ENCODE measurements at places on chromosomes 3 and 15.

DNA sequence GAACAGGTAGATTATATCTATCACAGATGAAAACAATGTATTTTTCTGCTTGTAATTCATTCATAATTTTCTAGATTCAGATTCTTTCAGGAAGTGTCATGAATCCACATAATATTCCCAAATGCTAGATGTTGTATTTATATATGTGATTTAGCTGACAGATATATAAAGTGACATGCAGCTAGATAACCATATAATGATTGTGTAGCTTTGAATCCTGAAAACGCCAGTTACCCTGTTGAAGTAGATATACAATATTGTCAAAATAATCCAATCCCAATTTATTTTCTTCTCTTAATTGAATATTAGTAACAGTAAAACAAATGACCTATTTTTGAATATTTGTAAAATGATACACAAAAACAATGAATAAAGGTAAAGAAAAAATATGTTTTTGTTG lies 738.4 kb downstream of the CADM2 start:
- DNase-seq: no peak

GRCh38 chr3:150419076-150419868 lies 11.2 kb downstream of the TSC22D2 start:
- DNase-seq: no peak

- DNase-seq: peak; percentile 22
Measured at GRCh38 chr3:151404316-151404715, 19.8 kb upstream of the P2RY12 start.

GRCh38 chr3:4309491-4310128 lies 6.4 kb downstream of the SETMAR start:
- no peak for DNase-seq

- peak; percentile 12 for DNase-seq
Measured at GRCh38 chr3:169846458-169847193, 23.1 kb downstream of the LRRC31 start.

- DNase-seq: no peak
Measured at GRCh38 chr3:110323349-110323748, 748.3 kb upstream of the NECTIN3 start.

DNA sequence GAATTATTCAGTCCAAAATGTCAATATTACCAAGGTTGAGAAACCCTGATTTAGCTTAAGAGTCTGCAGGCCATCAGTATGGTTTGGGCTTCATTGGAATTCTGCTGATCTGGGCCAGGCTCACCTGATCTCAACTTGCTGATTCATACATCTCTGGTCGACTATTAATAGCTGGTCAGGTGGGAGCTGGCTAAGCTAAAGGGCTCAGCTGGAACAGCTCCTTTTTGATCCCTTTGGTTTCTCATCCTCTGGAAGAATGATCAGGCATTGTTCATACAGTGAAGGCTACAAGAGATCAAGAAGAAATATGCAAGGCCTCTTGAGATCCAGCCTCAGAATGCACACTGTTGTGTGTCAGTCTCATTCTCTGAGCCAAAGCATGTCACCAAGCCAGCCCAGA lies 123.3 kb upstream of the MME start:
- no peak for DNase-seq

GRCh38 chr3:116524453-116525210 lies 79.3 kb upstream of the LSAMP start:
- no peak for DNase-seq

DNA sequence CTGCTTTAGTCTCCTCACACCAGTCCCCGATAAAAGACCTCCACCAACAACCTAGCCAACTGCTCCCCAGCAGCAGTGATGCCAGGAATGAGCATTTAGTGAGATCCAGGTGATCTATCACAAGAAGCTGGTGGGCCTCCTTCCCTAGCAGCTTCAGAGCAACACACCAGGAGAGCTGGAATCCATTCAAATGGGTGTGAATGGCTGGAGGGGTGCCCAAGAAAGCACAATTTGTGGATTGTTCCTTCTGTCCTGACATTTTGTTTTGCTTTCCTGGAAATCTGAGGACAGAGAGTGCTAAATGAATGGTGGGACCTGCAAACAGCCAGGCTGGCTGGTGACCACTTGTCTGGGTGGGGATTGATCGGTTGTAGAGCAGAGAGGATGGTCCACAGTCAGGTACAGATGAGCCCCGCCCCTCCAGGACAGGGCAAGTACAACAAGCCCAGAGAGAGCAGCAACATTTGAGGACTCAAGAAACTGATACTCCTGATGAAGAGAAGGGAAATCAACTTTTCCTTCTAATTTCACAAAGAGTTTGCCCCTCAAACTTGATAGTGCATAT lies 316.8 kb downstream of the VPS13C start:
- DNase-seq: no peak

- no peak for DNase-seq
Measured at GRCh38 chr3:17259685-17260084, 374.9 kb downstream of the PLCL2 start.

DNA sequence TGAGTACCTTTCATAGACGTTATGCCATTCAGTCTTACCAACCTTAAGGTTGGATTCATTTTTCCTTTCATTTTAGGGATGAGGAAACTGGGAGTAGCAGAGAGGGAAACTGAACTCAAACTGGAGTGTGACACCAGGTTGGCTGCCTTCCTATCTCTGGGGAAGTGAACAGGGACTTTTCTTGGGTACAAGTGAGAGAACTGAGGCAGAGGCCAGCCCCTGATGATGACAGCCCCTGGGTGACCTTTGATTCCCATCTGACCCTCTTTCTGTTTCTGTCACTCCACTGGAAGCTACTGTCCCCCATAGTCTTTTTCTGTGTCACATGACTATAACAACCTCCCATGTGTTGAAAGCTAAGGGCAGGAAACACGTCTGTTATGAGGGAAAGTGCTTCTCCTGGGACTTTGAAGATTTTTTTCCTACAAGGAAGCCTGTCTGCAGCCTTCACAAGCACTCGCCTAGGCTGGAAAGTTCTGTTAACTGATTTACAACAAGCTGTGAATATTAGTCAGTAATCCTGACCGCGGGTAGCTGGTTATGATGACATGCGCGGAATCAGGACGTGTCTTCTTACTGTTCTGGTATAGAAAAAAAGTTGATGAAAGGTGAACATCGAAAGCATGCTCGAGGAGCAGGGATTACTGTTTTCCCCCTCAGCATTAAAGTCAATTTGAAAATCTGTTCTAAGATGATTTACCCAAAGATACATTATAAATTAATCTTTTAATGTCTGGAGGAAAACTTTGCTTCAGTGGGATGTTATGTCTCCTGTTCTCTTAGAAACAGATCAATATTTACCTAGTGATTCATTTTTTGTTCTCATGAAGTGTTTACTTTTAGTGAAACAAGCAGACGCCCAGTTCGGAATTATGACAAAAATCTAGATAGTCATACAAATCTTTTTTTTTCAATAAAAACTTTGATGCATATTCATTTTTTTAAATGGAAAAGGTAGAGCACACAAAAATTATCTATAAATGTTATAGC lies 31.5 kb downstream of the ABHD2 start:
- DNase-seq: peak; percentile 80

GRCh38 chr3:184455991-184456390 lies 76.1 kb downstream of the CHRD start:
- DNase-seq: no peak

GRCh38 chr15:38670128-38671005 lies 105.8 kb upstream of the RASGRP1 start:
- DNase-seq: no peak
